Muscle of back (tissue), 13 donors: ENCODE measurements at places on chromosomes 4 and X.

- DNase-seq = no peak
These were observed 539.2 kb downstream of the GALNTL6 start for GRCh38 chr4:172352356-172352755.

- no peak for DNase-seq
These were observed 64.1 kb upstream of the TENM3 start for GRCh38 chr4:182179105-182179504.

GRCh38 chr4:110472583-110473329 lies 3.2 kb upstream of the ENPEP start:
- no peak for DNase-seq

- no peak for DNase-seq
These were observed 62.6 kb downstream of the KIF4A start for GRCh38 chrX:70352496-70352895.

GRCh38 chr4:177005674-177006230 lies 213.0 kb upstream of the VEGFC start:
- DNase-seq = peak; percentile 55
